ENCODE measurements at places on chromosomes 6 and 20.

DNA sequence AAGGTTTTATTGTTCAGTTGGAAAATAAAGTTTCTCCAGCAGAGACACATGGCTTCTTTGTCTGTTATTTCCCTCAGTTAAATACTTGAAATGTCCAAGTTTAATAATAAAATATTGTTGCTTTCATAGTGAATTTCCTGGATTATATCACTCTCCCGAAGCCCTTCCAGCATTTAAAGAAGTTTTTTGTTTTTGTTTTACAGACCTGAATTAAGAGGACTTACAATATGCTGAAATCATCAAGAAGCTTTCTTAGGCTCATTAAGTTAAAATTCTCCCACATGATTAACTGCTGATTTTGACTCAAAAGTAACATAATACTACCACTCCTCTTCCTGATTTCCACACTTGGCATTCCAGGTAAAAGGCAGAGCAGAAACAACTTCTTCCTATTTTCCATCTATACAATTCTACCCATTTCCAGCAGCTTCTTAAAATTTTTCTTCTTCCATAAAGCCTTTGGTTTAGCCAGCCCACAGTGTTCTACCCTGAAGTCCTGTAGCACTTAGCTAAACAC, 35.8 kb downstream of the PDSS2 start:
- DNase-seq, result no peak

- no peak for DNase-seq
Observed at GRCh38 chr6:14593286-14593685, 475.7 kb downstream of the CD83 start.

GRCh38 chr20:4973330-4974097, 27.8 kb downstream of the SLC23A2 start:
- DNase-seq, result no peak

GRCh38 chr20:49938173-49939163, 2.3 kb downstream of the RNF114 start:
- no peak for DNase-seq

GRCh38 chr20:25459916-25460535, 52.6 kb downstream of the GINS1 start:
- DNase-seq, result no peak

GRCh38 chr6:14316651-14317386, 199.2 kb downstream of the CD83 start:
- no peak for DNase-seq

DNA sequence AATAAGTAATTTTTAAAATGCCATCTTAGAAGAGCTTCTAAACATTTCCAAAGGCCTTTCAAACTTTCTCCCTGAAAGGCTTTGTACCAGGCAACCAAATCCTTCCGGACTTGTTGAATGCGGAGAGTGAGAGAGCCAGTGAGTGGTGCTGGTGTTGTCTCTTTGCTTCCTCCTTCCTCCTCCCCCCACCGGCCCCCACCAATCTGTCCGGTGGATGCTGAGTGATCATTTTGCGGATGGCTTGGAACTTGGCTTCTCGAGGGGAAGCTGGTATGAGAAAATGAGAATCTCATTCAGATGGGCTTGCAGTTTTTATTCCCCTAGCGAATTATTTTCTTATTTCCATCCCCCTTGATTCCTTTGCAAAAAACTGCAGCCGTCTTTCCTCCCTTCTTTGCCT, 97.3 kb downstream of the ANKRD60 start:
- DNase-seq, result no peak

DNA sequence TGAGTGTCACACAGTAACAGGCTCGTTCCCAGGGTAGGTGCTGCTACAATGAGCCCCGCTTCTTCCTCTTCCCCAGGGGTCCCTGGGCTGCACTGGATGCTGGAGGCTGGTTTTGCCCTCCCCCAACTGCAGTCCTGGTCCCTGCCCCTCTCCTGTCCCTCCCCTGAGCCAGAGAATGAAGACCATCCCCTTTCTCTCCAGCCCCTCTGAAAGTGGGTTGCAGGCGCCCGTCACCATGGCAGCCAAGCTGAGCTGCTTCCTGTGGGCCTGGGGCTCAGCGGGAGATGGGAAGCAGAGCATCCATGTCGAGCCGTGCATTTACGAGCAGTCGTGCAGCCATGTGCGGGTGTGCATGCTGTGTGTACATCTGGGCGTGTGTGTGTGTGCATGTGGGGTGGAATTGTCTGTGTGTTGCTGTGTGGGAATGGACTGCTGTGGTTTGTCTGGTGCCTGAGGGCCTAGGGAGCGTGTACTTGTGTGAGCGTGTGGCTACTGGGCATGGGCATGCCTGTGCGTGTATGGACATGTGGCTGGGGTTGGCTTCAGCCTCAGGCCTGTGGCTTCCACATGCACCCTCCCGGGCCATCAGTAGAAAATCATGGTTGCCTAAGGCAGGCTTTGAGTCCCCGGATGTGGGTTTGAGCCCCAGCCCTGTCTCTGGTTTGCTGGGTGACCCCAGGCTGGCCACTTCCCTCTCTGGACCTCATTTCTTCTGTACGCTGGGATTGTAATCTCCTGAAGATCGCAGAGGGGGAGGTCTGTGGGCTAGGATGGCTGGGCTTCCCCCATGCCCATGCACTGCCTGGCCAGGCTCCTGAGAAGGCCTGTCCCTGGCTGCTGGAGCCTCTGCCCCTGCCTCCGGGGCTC, 48.8 kb downstream of the SRC start:
- DNase-seq, result no peak

DNA sequence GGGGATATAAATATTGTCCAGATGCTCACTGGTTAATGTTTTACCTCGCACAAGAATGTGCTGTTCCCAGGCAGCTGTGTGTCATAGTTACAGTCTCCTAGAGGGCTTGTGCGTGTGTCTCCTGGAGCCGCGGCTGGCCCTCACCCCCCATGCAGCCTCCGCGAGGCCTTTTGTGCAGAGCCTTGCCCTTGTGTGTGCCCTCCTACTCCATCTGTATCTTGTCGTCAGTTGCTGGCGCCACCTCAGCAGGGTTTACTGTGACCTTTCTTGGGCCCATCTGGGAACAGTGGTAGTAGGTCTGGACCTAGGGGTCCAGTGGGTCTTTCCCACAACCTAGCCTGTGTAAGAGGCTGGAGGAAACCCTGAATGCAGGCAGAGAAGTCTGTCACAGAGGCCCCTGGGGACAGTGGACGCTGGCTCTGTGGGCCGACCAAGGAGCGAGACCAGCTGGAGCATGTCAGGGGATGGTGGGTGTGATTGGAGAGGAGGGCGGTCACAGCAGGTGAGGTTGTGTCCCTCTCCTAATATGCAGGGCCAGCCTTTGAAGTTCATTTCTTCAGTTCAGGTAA, 35.2 kb downstream of the PPP1R14C start:
- no peak for DNase-seq

- no peak for DNase-seq
Observed at GRCh38 chr20:45090481-45090880, 10.4 kb downstream of the KCNS1 start.

DNA sequence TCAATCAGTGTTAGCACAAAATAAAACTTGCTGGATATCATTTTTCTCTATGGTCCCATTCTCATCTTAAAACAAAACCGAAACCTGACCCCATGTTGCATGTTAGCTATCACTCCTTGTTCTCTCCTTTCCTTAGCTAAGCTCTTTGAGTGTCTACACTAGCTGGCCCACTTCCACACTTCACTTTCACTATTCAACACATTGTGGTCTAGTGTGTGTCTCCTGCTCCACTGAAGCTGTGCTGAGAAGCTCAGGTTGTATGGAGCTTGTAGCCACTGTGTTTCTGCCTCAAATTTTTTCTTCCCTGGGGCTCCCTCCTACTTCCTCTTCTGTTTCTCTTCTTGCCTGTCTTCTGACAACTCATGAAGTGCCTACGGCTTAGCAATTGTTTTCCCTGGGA, 223.0 kb downstream of the NKAIN2 start:
- DNase-seq, result no peak

DNA sequence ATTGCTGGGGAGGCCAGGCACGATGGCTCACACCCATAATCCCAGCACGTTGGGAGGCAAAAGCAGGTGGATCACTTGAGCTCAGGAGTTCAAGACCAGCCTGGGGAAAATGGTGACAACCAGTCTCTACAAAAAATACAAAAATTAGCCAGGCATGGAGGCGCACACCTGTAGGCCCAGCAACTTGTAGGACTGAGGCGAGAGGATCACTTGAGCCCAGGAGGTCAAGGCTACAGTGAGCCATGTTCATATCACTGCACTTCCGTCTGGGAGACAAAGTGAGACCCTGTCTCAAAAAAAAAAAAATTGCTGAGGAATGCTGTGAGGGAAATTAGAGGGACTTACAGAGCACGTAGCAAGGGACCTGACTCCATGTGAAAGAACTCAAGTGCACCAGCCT, 40.8 kb upstream of the ID1 start:
- DNase-seq, result no peak

- DNase-seq, result no peak
Observed at GRCh38 chr6:3484192-3484591, 27.3 kb upstream of the SLC22A23 start.

DNA sequence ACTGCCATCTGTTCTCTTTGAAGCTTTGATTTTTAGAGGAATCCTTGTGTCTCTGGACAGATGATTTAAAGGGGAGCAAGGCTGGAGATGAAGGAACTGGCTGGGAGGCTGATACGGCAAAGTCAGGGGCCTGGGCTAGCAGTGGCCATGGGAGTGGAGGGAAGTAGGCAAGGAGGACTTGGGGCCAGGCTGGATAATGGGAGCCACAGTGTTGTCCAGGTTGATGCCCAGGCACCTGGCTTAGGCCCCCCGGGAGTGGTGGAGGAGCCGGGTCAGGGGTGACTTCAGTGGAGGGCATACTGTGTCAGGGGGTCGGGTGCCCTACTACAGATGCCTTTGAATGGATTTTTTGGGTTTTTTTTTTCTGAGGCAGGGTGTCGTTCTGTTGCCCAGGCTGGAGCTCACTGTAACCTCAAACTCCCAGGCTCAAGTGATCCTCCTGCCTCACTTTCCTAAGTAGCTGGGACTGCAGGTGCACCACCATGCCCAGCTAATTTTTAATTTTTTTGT, 45.0 kb downstream of the EFCAB8 start:
- no peak for DNase-seq

DNA sequence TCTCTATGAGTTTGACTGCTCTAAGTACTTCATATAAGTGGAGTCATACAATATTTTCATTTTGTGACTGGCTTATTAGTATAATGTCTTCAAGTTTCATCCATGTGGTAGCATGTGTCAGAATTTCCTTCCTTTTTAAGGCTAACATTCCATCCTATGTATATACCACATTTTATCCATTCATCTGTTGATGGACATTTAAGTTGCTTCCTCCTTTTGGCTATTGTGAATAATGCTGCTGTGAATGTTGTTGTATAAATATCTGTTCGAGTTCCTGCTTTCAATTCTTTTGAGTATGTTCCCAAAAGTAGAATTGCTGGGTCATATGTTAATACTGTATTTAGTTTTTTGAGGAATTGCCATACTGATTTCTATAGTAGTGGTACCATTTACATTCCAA, 79.5 kb downstream of the PTPRA start:
- no peak for DNase-seq

DNA sequence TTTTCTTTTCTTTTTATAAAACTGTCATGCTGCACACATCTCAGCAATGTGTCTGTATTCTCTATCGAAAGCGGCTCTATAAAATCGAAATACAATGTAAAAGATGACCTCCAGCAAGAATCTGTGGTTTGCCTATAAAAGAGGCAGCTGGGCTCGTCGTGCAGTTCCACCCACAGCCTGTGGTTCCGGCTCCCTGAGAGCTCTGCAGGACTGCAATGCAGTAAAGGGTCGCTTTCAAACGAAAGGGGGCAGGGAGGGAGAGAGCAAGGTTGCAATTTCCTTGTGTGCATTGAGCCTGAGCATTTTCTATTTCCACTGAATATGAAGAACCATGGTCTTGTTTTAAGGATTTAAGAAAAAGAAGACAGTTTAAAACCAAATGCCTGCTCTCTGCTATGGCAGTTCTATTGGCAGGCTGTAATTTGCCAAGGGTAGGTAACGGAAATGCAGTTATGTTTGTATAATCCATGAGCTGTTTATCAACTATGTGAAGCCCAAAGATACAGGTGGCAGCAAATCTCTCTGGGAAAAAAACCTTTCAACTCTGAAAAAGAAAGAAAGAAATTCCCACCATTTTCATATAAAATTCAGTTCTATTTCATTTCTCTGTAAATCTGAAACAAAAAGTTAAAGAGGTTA, 236.5 kb downstream of the HACE1 start:
- no peak for DNase-seq

DNA sequence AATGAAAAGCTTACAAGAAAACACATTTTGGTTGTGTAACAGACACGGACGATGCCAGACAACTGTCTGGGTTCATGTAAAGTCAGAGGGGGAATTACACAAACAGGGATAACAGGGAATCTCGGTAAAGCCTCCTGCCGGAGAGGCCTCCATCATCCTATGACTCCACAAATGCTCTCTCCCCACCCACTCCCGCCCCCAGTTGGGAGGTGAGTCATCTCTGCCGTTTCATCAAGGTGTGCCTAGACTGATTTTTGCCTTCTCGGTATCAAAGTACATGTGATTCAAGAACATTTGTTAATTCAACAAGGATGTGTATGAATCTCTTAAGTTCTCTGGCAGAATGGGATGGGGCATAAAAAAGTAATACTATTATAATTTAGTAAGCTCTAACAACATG, 304.9 kb upstream of the PRDM1 start:
- DNase-seq, result no peak

DNA sequence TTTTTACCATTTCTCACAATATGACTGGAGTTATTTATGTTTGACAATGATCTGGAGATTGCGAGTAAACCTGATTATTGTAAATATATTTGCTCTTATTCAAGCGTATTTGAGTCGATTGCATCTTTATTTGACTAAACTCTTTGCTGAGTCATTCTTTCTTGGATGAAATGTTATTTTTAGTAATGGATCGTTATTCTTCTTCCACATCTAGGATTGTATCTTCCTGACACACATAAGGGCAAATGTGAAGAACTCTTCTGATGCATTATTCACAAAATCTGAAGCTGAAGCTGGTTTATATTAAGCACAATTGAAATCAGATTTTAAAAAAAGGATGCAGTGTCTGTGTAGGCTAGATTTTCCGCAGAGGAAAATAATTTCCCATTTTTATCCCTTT, 68.2 kb downstream of the SEL1L2 start:
- DNase-seq, result no peak

GRCh38 chr20:35917077-35917476, 37.2 kb downstream of the SCAND1 start:
- no peak for DNase-seq

- DNase-seq, result no peak
Observed at GRCh38 chr6:109718991-109719390, 27.9 kb downstream of the FIG4 start.

GRCh38 chr20:31716818-31717477, 5.7 kb downstream of the BCL2L1 start:
- no peak for DNase-seq
